Type B pancreatic cell (in vitro differentiated cells): ENCODE measurements at places on chromosomes 5 and 9. TPM values are rescaled to one million over a fixed set of nuclear protein-coding genes. Genes with fewer than 3 reads are reported as not detected.
A peak's percentile ranks its signal among the peaks of the same experiment; 100 is the strongest.

GRCh38 chr9:69820955-69821788, 555 bp downstream of the CFAP95 start:
- peak overlapping the region; percentile 85 for H3K4me3 ChIP-seq
- H3K27ac ChIP-seq, result no peak overlapping the region
- peaks cover 52% of the 10 kb centered on the region for H3K27me3 ChIP-seq
- no peak for DNase-seq
- no peaks in the 10 kb centered on the region for H3K36me3 ChIP-seq

DNA sequence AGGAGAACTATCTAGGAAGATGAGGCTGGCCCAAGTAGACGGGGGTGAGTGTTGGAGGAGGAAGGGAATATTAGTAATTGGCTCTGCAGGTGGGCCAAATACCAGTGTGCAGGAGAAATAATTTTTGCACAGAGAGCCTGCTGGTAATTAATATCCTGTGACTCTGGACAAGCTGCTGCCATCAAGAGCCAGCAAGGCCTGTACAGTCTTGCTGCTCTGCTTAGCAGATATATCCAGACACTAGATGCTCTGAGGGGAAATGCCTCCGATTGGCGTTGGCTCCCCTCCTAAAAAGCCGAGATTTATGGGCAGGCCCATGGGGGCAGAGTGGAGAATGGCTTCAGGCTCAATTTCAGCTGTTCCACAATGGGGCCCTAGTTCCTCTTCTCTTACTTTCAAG, 29.6 kb upstream of the ASTN2 start:
- no peak for DNase-seq
- no peaks in the 10 kb centered on the region for H3K36me3 ChIP-seq
- H3K27ac ChIP-seq, result no peak overlapping the region
- H3K4me3 ChIP-seq, result peak overlapping the region; percentile 24

GRCh38 chr9:106076711-106077110, 382.4 kb downstream of the TMEM38B start:
- DNase-seq, result no peak
- no peak overlapping the region for H3K27ac ChIP-seq
- peaks cover 10% of the 10 kb centered on the region for H3K4me1 ChIP-seq
- no peak overlapping the region for H3K4me3 ChIP-seq
- no peaks in the 10 kb centered on the region for H3K27me3 ChIP-seq

DNA sequence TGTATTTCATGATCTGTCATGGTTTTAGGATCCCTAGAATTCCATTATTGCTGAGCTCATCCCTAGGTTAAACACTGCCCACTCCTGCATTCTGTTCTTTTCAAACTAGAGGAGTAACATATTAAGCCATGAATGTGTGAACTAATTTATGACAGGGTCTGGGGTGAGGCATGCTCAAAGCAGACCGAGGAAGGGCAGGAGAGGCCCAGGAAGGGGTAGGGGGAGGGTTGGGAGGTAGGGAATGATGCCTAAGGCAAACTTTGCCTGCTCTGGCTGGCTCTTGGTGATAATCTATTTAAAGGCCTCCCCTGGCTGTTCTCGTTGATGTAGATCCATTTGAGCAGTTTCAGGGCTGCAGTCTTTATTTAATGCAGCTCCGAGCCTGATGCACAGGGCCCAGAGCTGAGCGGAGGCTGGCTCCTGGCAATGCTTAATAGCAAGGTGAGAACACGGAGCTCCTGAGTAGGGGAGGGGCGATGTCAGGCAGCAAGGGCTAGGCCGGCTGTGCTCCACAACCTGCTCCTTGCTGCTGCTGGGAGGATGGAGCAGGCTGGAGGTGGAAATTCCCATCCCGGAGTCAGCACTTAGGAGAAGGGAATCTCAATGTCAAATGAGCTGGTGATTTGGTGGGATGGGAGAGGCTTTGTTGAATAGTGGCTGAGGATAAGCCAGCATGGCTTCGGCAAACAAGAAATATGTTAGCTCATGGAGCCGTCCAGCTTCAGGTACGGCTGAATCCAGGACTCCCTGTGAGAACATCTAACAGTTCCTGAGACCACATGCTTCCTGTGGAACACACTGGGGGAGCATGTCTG, 73.2 kb upstream of the UNC5A start:
- peaks cover 31% of the 10 kb centered on the region for H3K27me3 ChIP-seq
- H3K4me3 ChIP-seq, result peak overlapping the region; percentile 60

GRCh38 chr9:19174127-19174912, 47.0 kb upstream of the PLIN2 start:
- peak overlapping the region; percentile 61 for H3K27ac ChIP-seq
- H3K36me3 ChIP-seq, result no peaks in the 10 kb centered on the region
- H3K4me3 ChIP-seq, result no peak overlapping the region
- peaks cover 7% of the 10 kb centered on the region for H3K4me1 ChIP-seq

DNA sequence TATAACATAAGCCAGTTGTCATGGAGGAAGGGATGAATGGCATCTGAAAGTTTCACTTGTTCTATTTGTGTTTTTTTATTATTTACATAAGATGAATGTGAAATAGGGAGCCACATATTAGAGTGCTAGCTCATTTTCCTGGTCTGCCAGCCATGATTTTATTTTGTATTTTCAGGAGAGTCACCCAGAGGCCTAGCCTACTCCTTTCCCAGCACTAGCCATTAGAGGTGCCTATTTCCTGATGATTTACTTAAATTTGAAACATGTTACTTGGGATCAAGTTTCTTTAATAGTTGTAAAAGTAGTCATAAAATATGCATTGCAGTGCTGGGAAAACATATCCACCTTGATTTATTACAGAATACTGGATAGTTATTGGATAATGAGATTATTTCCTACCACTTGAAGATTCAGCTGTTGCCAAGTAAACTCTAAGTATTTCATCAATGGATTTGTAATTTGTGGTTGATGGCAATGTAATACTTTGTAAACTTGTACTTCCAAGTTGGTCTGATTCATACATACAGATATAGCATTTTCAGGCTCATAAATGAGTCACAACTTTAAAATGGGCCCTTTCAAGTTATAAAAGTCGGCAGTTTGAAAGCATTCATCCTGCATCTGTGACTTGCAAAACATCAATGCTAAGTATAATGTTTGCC, 50.8 kb downstream of the KCNN2 start:
- H3K4me1 ChIP-seq, result no peaks in the 10 kb centered on the region
- DNase-seq, result no peak
- H3K4me3 ChIP-seq, result no peak overlapping the region
- no peaks in the 10 kb centered on the region for H3K36me3 ChIP-seq

DNA sequence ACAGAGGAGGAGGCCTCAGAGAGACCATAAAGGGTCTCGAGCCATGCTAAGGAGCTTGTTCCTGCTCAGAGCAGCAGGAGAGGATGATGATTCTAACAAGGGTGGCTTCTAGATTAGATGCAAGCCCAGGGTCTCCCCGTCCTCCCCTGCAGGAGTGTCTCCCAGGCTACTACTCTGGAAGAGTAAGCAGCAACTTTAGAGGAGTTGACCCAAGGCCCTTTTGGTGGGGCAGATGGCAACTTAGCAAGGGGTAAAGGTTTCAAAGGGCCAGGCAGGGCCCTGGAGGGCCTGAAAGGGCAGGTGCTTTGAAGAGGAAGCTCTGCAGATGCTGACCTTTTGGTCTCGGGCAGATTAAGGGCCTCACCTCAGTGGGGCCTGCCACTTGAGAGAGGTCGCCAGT, 174.9 kb downstream of the GABBR2 start:
- H3K4me1 ChIP-seq, result no peaks in the 10 kb centered on the region
- DNase-seq, result no peak
- no peak overlapping the region for H3K4me3 ChIP-seq
- H3K36me3 ChIP-seq, result no peaks in the 10 kb centered on the region
- no peak overlapping the region for H3K27ac ChIP-seq

DNA sequence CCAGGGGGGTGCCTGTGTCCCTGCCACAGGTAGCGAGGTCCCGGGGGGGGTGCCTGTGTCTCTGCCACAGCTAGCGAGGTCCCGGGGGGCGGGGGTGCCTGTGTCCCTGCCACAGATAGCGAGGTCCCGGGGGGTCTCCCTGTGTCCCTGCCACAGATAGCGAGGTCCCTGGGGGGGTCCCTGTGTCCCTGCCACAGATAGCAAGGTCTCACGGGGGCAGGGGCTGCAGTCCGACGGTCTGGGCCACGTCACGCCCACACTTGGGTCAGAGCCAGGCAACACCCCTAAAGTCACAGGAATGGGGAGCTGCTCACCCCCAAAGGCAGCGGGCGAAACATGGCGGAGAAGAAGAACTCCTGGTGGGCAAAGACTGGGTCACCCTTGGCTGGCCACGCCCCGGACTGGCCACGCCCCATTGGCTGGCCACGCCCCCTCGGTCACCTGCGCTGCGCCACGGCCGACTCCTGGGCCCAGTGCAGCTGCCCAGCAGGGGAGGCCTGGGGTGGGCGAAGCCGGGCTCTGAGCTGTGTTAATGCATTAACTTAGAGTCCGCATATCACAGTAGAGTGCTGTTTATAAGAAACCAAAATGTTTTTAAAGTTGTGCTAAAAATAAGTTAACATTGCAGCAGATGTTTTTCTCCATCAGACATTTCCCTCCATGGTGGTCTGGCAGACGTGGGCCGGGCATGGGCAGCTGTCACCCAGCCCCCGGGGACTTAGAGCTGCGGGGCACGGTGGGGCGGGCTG, 7.0 kb downstream of the NOXA1 start:
- no peak for DNase-seq
- no peaks in the 10 kb centered on the region for H3K27me3 ChIP-seq
- no peaks in the 10 kb centered on the region for H3K4me1 ChIP-seq
- H3K4me3 ChIP-seq, result no peak overlapping the region
- no peak overlapping the region for H3K27ac ChIP-seq

DNA sequence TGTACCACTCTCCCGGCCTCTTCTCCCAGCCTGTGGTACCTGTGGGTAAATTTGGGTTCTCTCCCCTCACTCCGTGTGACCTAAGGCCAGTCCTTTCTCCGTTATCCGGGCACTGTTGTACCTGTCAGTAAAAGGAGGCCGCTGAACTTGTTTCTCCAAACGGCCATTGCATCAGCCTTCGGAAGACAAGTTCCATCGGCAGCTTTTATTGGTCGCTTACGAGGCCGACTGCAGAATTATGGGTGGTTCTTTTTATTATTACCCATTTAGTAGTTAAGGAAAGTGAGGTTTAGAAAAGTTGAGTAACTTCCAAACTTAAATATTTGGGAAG, 558 bp downstream of the GRPEL2 start:
- H3K36me3 ChIP-seq, result peaks cover 19% of the 10 kb centered on the region
- peak overlapping the region; percentile 92 for H3K27ac ChIP-seq
- DNase-seq, result no peak
- H3K4me1 ChIP-seq, result peaks cover 13% of the 10 kb centered on the region

GRCh38 chr5:74659172-74659571, 18.6 kb upstream of the ENC1 start:
- DNase-seq, result no peak
- peaks cover 15% of the 10 kb centered on the region for H3K4me1 ChIP-seq
- H3K27ac ChIP-seq, result no peak overlapping the region
- H3K4me3 ChIP-seq, result no peak overlapping the region
- no peaks in the 10 kb centered on the region for H3K27me3 ChIP-seq
- no peaks in the 10 kb centered on the region for H3K36me3 ChIP-seq

- H3K4me1 ChIP-seq, result peaks cover 19% of the 10 kb centered on the region
- no peaks in the 10 kb centered on the region for H3K27me3 ChIP-seq
- H3K4me3 ChIP-seq, result peak overlapping the region; percentile 54
These were observed 76.8 kb downstream of the STK10 start for GRCh38 chr5:172110921-172111851.

DNA sequence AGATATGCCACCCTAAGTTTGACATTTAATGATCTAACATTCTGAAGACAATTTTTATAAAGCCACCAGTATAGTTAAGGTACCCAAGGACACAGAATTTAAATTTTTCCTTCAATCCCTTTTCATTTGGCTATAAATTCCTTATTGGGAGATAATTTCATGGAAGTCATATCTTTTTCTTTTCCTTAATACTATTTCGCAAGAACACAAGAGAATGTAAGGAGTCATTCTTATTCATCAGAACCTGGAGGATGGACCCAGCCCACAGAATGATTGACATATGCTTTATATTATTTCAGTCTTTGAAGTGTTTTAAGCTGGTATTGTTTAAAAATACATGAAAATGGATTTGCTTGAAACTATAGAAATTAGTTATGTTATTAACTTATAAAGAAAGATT, 79.6 kb downstream of the DROSHA start:
- no peaks in the 10 kb centered on the region for H3K27me3 ChIP-seq
- no peak overlapping the region for H3K4me3 ChIP-seq
- H3K27ac ChIP-seq, result no peak overlapping the region
- H3K4me1 ChIP-seq, result no peaks in the 10 kb centered on the region
- peaks cover 62% of the 10 kb centered on the region for H3K36me3 ChIP-seq
- DNase-seq, result no peak

DNA sequence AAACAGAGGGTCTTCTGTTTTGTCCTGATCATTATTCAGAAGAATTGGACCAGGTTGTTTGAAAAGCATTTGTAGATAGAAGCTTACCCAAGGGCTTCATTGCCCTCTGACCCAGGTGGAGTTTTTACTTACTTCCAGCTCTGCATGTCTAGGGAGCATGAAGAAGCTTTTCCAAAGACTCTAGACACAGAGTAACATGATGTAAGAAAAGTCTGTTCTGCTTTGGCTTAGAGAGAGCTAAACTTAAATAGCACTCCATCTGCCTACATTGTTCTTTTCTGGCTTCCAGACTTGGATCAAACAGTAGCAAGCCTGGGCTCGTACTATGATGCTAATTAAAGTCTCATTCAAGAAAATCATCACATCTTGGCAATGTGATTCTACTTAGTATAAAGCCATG, 112.1 kb downstream of the SNCAIP start:
- DNase-seq, result no peak
- H3K36me3 ChIP-seq, result peaks cover 17% of the 10 kb centered on the region

DNA sequence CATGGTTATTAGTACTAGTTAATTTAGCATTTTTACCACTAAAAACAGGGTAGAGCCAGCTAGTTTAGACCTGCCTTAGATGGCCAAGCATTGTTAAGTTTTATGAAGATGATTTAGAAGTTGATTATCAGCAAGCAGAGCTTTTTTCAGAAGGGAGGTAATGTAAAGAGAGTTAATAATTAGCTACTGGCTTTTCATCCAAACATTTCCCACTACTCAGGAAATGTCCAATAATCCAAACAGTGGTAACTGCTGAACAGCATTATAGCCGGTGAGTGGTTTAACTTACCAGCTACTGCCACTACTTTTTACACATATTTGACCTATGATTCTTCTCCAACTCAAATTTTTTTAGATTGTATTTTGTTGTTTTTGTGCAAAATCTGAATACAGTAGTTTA, 1.7 kb downstream of the ITGA1 start:
- peaks cover 50% of the 10 kb centered on the region for H3K27me3 ChIP-seq
- no peak overlapping the region for H3K27ac ChIP-seq
- DNase-seq, result no peak
- no peaks in the 10 kb centered on the region for H3K36me3 ChIP-seq
- H3K4me1 ChIP-seq, result peaks cover 15% of the 10 kb centered on the region
- peak overlapping the region; percentile 93 for H3K4me3 ChIP-seq

DNA sequence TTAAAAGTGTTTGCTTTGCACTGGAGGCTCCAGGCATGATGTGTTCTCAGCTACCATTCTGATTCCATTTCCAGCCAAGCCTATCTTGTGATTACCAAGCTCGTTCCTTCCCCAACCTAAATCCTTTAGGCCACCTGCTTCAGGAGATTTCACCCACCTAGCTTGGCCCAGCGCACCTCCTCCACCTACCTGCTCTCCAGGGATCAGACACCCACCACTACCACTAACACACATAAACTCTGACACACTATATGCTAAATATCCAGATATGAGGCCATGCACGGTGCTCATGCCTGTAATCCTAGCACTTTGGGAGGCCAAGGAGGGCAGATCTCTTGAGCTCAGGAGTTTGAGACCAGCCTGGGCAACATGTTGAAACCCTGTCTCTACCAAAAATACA, 2.4 kb downstream of the MYORG start:
- peak overlapping the region; percentile 11 for H3K27ac ChIP-seq
- peaks cover 16% of the 10 kb centered on the region for H3K36me3 ChIP-seq
- H3K4me1 ChIP-seq, result peaks cover 16% of the 10 kb centered on the region
- H3K27me3 ChIP-seq, result peaks cover 14% of the 10 kb centered on the region

PLAC8L1 gene
- total RNA-seq, result 0.95 and 2.4 TPM in 2 replicates

ZFP37 gene
- total RNA-seq, result 3.6 and 7.4 TPM in 2 replicates

TPRN gene
- 24.1 and 28.4 TPM in 2 replicates for total RNA-seq

CBY3 gene
- not detected in 2 replicates for total RNA-seq

ADAMTS12 gene
- total RNA-seq, result 1.5 and 32.1 TPM in 2 replicates

SLC6A3 gene
- 0.19 TPM in 2 replicates for total RNA-seq

TIMD4 gene
- not detected in 2 replicates for total RNA-seq

ZNF454 gene
- 0.12 TPM in 1 of 2 replicates, not detected in the other for total RNA-seq
